ENCODE measurements at places on chromosomes 6 and 20.

GRCh38 chr6:140486450-140487361 is 1112.3 kb upstream of the CITED2 start:
- no peak for DNase-seq

- DNase-seq, result no peak
Observed at GRCh38 chr6:130965656-130966055, 97.4 kb downstream of the EPB41L2 start.

DNA sequence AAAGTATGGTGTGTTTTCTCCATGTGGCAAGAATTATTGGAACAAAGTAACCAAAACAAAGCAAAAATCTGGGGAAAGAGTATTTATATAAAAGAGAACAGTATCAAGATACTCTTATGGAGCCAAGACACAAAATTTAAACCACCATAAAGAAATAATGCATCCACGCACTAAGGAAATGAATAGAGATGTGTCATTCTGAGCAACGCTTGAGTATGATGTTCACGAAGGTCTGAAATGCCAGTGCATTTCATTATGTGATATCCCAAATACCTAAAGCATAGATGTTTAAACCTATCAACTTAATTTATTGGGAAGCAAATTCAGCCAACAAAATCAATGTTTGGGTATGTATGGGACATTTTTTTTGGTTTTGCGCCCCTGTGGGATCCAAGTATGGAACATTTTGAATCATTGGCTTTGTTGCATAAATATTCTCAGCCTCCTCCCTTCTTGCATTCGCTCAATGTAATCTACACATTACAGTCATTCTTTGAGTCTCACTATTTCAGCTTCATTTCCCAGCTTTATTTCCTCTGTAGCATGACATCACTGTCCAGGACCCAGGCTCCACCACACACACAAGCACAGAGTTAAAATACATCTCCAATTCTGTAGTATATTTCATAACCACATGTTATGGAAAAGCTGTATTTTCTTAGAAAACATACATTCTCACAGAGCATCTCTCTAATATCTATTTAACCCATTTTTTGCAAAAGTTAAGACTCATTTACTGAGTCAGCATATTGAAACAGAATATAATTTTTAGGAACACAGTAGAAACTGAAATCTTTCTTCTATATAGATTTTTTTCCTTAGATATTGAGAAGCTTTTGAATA is 11.6 kb upstream of the MOXD1 start:
- no peak for DNase-seq

DNA sequence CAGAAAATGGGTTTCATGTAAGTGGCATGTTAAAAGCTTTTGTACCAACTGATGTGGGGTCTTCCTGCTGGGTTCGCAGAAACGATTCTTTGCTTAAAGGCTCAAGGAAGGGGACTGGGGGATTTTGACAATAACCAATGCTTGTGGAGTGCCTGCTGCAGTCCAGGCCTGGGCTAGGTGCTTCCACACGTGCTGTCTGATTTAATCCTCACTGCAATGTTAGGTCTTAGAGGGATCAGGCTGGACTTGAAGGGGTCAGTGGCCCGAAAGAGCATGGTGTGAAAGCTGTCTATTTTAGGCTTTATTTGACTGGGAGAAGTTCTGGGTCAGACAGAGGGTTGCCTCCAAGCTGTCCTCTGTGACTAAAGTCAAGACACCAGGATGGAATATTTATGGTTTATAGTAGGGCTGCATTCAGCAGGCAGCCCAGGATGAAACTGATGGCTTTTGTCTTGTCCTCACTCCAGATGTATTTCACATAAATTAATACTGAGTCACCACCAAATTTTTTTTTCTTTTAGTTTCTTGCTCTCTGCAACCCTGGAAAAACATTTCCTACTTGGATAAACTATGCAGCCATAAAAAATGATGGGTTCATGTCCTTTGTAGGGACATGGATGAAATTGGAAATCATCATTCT is 219.1 kb downstream of the ZMYND8 start:
- DNase-seq, result no peak

DNA sequence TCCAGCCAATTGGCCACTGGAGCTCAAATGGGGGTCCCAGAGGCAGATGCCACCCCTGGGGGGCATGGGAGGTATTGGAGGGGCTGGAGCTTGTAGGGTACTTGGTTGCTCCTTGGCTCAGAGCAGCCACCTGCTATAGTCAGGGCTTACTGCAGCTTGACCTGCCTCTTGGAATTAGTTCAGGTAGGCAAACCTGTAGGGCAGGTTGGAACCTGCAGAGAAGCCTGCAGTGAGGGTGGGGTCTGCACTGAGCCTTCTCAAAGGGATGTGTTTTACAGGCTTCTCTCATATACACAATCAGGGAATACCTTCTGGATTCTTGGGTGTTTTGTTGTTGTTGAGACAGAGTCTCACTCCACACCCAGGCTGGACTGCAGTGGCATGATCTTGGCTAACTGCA is 94.2 kb upstream of the MYL9 start:
- DNase-seq, result peak; percentile 27

DNA sequence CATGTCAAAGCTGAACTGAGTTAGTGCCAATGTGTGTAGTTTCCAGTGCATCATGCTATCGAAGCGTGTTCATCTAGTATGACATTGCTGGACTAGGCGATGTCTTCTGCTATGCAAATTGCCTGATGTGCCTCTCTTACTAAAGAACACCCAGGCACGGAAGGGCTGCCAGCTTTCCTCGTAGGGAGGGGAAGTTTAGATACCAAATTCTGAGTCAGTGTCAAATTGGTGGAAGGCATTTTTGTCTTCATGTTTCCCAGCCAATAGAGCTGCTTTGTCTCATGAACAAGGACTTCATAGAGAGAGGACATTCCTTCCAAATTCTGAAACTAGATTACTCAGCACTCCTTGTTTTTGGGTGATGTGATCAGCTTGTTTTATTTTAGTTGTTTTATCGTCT is 320.1 kb downstream of the BTBD3 start:
- DNase-seq, result peak; percentile 69

- no peak for DNase-seq
Observed at GRCh38 chr20:4947817-4948559, 53.3 kb downstream of the SLC23A2 start.

DNA sequence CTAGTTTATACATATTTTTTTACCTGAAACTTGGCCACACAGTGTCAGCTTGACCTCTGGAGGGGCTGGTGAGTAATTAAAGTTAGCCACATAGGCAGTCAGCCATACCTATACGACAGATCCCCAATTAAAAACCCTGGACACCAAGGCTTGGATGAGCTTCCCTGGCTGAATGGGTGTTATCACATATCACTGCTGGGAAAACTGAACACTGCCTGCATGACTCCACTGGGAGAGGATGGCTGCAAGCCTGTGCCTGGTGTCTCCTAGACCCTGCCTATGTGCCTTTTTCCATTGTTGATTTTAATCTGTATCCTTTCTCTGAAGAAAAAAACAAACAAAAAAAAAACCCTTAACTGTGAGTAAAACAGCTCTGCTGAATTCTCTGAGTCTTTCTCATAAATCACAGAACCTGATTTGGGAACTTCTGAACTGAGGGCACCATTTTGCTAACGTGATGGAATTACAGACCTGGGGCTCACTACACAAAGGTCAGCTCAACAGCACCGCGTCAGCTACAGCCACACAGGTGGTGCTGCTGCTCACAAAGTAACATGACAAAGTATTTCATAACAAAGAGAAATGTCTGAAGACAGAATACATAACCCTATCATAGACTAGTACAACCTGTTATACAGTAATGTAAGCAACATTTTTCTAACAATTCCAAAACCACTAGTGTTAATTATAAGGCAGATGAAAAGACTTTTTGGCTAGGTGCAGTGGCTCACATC is 97.0 kb downstream of the SLC23A2 start:
- DNase-seq, result no peak

GRCh38 chr6:67496191-67496590 is 1138.9 kb upstream of the ADGRB3 start:
- no peak for DNase-seq

GRCh38 chr20:9389346-9389745 is 125.0 kb upstream of the LAMP5 start:
- no peak for DNase-seq

- DNase-seq, result no peak
Observed at GRCh38 chr20:23121751-23122320, 35.7 kb upstream of the CD93 start.

GRCh38 chr20:58656831-58657230 is 5.7 kb downstream of the STX16 start:
- DNase-seq, result no peak

DNA sequence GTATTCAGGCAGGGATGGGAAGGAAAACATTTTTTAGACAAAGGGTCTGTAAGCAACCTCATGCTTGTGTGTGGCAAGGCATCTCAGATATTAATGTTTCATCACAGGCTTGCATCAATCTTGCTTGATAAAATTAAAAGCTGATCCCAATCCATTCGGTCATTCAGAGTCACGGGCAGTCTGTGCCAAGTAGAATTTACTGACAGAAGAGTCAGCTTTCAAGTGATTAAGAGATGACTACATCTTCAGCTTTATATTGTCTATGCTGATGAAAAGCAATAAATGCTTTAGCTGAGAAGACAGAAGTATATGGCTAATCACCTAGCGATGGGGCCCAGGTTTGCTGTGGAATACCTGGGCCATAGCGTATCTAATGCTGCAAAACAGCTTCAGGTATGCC is 3.5 kb downstream of the PLEKHG1 start:
- DNase-seq, result no peak

GRCh38 chr6:5063617-5064016 is 21.5 kb upstream of the PPP1R3G start:
- no peak for DNase-seq

DNA sequence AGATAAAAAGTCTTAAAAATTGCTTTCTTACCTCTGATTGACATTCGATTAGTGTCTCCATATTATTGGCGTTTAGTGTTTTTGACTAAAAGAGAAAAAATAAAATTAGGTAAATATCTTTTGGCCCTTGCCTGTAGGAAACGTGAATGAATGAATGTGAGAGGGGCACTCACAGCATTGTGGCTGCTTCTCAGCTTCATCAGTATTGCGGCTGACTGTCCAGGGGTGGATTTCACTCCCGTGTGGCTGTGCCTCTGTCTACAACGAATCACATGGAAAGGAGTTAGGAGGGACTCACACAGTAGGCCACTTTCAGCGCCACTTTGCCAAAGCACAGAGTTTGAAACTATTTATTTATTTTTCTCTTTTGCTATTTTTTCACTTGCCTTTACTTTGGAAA is 844 bp downstream of the TAGAP start:
- DNase-seq, result no peak

GRCh38 chr20:63061051-63061770 is 54.4 kb upstream of the BHLHE23 start:
- no peak for DNase-seq

- DNase-seq, result no peak
Observed at GRCh38 chr6:73515204-73515655, 5.6 kb downstream of the EEF1A1 start.

GRCh38 chr6:44011350-44011920 is 115.8 kb downstream of the MRPL14 start:
- DNase-seq, result no peak
